ENCODE measurements at places on chromosomes 3 and 15.

GRCh38 chr3:109353057-109353456 lies 15.7 kb upstream of the DPPA4 start:
- DNase-seq = no peak

DNA sequence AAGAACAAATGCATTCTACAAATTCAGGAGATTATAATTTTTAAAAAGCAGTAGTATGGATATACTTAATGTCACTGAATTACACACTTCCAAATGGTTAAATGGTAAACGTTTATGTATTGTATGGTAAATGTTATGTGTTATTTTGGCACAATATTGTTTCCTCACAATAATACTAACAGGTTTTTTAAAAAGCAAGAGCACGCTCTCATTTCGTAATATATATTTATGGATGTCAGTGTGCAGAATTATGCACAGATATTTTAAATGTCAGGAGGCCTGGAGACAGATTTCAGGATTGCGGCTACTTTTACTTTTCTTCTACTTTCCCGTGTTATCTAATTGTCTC lies 533 bp downstream of the ZNF445 start:
- no peak for DNase-seq

DNA sequence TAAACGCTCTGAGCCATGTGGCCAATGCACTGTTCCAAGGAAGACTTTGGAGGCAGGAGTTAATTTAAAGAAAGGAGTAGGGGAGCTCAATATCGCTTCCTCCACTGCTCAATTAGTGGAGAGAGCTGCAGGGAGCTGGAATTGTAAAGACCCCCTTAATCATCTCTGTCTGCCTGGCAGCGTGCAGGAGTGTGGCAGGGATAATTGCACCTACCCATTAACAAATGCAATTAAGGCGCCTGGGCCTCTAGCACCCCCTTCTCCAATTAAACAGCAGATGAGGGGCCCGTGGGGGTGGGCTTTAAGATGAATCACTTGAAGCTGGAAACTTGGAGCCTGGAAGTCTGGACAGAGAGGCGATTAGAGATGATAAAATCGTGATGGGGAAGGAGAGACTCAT lies 61.7 kb upstream of the GLCE start:
- no peak for DNase-seq

DNA sequence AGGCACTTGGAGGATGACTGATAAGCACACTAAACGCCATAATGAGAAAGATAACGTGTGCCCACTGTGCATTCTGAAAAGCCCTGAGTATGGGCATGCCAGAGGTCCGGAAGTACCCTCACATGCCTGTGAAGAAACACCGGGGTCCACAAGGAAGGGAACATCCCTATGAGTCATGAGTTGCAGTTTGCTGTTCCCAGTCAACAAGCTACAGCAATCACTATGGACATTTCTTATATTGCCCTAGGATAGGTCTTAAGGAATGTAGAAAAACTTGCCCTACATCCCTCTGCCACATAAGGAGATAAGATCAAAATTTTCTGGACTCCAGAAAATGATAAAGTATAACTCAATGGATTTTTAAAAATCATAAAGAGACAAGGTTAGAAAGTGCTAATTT lies 9.9 kb downstream of the MB21D2 start:
- DNase-seq = no peak

All from left ventricle myocardium superior (tissue), 1 donor.